ENCODE measurements at places on chromosomes 1 and 21.

GRCh38 chr1:202213361-202214088 lies 19.9 kb downstream of the LGR6 start:
- no peak for DNase-seq

DNA sequence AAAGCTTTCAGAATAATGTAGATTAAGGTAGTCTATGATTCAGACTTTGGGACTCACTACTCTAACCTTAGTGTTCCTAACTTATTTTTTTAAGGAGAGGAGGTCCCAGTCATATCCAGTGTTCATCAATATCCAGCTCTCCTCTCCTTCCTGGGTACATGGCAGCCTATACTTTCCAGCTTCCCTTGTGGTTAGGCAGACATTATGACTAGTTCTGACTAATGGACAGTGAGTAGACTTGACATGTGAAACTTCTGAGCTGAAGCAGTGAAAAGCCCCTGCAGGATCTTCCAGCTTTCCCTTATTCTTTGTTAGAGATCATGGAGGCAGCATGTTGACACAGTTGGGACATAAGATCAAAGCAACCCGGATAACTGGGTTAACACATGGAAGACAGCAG lies 144.2 kb downstream of the PTPRU start:
- DNase-seq = no peak

GRCh38 chr1:22803833-22804232 lies 93.2 kb downstream of the EPHB2 start:
- DNase-seq = no peak

DNA sequence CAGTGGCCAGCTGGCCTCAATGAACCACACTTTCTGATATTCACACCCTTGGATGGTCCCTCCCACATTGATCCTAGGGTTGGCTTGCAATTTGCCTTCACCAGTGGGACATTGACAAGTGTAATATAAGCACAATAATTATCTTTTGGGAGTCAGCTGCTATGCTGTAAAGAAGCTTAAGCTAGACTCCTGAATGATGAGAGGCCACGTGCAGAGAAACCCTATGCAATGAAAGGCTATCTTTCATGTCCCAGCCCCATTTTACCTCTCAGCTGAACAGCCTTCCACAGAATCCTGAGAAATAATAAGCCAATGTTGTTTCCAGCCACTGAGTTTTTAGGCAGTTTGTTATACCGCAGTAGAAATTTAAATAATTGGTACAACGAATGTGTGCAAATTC lies 11.1 kb upstream of the C8A start:
- no peak for DNase-seq

DNA sequence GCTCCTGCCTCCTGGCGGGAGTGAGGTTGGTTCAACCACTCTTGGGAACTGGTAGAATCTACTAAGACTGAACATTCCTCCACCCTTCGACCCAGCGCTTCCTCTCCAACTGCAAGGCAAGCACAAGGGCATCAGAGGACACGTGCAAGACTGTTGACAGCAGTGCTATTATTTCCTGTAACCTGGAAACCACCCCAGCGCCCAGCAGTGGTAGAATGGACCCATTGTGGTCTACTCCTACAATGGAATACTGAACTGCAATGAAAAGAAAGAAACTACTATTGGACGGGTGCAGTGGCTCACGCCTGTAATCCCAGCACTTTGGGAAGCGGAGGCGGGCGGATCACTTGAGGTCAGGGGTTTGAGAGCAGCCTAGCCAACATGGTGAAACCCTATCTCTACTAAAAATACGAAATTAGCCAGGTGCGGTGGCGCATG lies 33.0 kb upstream of the TARDBP start:
- DNase-seq = no peak
